SIG-M5 (cell line): ENCODE measurements at places on chromosomes 2 and 18.
A peak's percentile ranks its signal among the peaks of the same experiment; 100 is the strongest.

DNA sequence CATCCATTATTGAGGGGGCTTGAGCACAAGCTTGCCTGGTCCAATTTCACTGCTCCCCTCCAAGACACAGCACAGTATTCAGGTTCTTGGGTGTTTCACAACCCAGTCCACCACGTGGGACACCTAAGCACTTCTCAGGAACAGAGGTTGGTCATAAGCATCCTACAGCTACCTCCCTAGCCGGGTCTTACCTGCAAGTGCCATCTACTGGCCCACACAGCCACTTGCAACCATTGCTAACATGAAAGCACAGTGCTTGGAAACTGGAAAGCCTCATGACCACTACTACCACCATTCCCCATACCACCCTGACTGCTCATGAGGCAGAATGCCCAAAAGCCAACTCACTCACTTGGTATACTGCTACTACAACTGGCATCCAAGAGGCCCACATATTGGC is 105.7 kb upstream of the RPRM start:
- DNase-seq, result no peak

DNA sequence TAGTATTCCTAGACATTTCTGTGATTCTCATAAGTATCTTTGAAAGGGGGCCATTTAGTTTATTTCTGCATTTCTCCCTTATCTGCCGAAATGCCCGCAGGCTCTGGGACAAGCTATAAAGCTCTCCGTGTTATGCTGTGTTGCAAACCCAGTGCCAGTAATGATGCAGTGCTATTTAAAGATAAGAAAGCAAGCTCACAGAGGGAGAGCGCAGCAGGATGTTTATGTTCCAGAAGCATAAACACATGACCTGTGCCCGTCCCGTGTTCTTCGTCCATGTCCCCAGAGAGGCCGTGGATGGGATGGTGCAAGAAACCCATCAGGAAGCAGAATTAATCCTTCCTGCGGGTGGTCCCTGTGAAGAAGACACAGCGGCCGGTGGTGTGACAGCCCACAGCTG is 99.4 kb downstream of the NEDD4L start:
- DNase-seq, result no peak

DNA sequence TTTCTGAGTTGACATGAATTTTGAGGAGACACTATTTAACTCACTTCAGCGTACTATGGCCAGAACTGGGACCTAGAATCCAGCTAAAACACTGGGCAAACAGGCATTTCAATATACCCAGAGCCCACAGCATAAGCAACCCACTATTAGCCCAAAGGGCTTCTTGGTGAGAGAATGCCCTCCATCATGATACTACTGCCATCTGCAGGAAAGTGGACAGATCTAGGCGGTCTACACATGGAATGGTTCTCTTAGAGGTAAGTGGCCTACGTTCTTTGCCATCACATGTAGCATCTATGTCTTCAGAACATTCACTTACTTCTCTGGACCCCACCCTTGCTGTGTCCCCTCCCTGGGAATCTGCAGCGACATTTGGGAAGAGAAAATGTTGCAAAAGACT is 181.3 kb upstream of the LINC00305 start:
- DNase-seq, result no peak

GRCh38 chr2:85470850-85471800 is 52.6 kb downstream of the SH2D6 start:
- DNase-seq, result no peak

DNA sequence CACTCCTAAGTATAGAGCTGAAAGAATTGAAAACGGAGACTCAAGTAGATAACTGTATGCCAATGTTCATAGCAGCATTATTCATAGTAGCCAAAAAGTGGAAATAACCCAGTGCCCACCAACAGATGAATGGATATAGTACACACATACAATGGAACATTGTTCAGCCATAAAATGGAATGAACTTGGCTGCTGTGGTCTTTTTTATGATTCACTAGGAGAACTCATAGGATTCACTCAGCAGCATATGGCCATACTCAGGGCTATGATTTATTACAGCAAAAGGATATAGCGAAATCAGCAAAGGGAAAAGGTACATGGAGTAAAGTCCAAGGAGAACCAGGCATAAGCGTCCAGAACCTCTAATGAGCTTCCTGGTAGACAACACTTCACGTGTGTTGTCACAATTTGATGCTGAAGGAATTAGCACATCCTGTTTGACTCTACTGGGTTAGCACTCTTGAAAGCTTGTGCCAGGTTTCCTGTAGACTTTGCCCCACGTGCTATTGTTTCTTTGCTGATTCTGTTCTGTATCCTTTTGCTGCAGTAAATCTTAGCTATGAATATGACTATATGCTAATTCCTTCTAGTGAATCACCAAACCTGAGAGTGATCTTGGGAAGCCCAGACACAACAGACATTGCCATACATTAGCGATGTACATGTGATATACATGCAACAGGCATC is 15.7 kb downstream of the SPC25 start:
- DNase-seq, result no peak

- no peak for DNase-seq
Measured at GRCh38 chr2:10235099-10235908, 67.4 kb upstream of the HPCAL1 start.

DNA sequence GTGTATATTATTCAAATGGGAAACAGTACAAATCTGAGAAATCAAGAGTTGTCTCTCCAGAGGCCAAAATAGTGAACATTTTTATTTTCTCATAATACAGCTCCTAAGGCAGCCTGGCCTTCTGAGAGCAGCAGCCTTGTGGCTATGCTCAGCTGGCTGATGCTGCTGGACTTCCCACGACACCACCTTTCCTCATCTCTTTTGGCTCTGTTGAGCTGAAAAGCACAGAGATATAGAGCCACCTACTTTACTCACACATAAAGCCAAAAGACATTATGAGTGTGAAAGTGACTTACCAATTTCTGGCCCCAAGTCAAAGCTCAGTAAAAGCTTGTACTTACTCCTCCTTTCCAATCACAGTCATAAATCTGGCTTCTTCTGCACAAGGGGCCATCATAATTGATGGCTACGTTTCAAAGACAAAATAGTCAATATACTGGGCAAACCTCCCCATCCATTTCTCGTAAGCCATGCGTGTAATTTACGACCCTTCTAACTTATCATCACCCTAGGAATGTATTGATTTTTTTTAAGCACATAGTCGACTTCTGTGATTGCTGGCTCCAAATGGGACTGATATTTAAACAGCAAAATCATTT is 18.6 kb upstream of the REG3A start:
- DNase-seq, result no peak

DNA sequence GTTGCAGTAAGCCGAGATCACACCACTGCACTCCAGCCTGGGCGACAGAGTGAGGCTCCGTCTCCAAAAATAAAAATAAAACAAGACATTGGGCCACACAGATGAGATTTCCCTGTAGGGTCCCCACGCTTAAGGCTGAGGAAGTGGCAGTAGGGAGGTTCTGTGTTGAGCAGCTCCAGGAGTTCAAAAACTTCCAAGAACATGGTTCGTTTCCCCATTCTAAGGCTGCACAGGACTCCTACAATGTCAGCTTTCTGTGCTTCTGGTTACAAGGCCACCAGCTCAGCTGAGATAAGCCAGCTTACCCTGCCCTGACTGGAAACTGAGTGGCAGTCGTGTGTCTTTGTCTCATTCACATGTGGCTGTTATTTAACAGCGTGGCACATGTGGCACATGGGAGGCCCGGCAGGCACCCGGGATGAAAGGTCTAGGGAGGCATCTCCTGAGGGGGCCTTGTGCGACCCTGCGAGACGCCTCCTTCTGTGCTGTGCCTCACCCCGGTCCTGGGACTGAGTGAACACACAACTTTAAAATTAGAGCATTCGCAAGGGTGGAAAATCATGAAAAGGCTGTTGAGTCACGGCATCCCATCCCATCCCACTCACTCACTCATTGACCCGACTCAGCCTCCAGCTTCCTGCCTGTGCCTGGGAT is 7.7 kb downstream of the ITGB1BP1 start:
- DNase-seq, result no peak

GRCh38 chr2:66024391-66024790 is 410.5 kb upstream of the MEIS1 start:
- no peak for DNase-seq

DNA sequence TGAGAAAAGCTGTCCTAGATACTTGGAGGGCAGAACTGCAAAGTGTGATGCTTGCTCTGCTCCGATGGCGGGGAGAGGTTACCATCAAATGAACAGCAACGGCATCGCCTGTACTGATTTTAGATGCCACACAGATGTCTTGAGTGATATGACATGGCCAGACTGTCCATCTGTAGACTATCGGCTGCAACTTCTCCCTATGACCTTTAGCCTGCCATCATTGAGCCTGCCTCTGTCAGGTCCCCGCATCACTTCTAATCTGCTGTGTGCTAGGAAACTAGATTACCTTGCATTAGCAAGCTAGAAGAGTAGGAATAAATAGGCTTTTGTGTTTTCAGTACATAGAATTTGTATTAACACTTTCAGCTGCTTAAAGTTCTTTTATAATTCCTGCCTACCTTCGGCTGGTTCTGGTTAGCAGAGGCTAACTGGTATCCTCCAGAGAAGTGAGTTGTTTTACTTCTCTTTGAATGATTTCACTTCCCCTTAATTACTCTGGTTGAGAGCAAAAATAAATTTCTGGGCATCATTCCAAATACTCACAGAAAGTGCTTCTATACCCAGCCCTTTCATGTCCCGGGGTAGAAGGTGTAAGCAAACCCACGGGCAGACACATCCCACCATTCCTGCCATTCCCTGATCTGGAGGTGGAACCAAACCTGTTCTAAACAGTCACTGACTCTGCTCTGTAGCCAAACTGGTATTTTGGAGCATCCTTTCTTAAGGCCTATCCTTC is 24.0 kb downstream of the GAREM2 start:
- peak; percentile 8 for DNase-seq

- DNase-seq, result no peak
Measured at GRCh38 chr2:127220102-127220767, at the start of gene CYP27C1. TSS of gene CYP27C1 (minus strand) at chr2:127220299. CDS start at chr2:127220270, 29 bp downstream.

DNA sequence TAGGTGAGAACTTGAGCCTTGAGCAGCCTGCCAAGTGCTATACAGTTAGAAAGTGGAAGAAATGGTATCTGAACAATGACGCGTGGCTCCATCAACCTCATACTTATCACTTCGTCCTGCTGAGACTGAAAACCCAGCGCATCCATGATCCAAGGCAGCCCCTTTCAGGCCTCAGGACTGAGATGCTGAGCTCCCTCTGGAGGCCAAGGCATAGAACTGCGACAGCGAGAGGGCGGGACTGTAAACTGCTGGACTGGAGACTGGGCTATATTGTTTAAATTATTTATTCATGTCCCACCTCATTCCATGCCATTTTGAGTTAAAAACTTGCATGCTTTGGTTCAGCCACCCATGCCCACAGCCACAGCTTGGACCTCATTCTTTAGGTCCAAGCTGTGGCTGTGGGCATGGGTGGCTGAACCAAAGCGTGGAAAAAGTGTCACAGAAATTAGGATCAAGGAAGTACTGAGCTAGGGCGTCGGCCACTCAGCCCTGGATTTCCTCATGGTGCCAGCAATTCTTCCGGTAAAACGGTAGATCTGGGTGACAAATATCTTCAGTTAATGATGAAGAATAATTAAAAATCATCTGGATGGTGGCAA is 195.5 kb downstream of the L3MBTL4 start:
- DNase-seq, result no peak

DNA sequence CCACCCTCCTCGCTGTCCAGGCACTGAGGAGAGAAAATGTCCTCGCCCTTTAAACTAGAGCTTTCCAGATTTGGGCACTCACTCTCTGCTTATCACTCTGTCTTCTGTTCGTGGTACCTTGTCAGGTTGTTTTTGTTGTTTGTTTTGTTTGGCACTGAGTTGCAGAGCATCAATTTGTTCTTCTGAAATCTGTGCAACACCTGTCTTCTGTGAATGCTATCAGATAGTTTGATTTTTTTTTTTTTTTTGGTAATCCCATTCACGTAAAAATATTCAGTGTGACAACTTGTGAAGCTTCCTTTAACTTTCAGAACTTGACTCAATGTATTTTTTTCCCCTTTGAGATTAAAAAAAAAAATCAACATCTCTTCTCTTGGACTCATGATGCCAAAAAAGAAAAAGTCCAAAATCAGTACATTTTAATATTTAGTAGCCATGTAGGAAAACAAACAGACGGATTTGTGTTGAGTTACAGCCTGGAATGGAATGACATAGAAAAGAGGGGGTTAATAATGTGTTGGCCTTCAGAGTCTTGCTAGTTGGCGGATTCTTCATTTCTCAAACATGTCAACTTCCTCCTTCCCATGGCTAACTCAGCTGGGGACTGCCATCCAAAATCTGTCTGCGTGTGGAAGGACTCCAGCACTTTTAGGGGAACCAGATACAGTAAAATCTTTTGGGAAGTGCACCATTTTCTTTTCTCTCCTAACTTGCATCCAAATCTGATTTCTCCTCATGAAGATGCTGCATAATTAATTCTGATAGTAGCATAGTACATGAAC is 1.6 kb downstream of the TMEM178A start:
- no peak for DNase-seq

DNA sequence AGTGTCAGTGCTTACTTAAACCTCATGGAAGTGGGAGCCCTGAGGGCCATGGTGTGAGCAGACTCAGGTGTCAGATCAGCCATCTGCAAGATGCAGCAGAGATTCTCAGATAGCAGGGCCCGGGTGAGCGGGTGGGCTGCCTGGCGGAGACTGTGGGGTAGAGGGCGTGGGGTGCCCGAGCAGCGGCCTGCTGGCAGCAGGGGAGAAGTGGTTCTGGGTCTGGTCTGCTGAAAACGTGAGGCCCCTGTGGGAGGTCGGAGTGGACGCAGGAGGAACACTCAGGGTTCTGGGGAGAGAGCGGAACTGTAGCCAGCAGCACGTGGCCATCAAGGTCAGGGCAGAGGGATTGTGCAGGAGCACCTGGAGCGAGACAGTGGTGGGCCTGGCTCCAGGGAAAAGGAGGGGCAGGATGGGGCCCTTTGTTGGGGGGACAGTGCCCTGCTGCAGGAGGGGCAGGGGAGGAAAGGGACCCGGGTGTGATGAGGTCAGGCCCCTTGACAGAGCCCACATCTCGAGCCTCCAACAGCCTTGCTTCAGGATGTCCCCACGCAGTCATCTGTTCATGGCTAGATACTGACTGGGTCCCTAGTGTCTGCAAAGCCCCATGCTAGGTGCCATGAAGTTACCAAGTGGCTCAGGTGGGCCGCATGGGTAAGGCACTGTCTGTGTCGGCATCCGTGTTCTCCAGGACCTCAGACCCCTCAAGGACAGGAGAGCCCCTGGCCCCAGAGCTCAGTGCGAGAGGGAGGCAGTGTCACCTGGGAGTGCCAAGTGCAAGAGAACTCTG is 2.7 kb upstream of the ESPNL start:
- DNase-seq, result no peak

DNA sequence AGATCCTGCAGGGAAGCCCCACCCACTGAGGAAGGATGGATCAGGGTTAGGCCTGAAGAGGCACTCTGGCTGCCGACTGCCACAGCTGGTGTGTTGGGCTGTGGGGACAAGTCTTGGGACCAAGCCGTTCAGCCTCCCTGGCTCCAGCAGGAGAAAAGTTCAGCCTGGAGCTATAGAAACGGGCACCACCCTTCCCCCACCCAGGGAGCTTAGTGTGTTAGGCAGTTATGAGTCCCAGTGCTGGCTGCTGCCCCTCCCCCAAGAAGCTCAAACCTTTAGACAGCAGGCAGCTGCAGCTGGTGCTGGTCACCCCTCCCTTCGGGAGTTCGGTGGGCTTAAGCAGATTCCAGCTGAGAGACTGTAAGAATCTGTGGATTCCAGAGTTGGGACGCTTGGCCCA is 447.1 kb upstream of the HS6ST1 start:
- DNase-seq, result no peak

GRCh38 chr2:127357591-127357990 is 30.2 kb downstream of the MAP3K2 start:
- DNase-seq, result no peak

- peak; percentile 42 for DNase-seq
Measured at GRCh38 chr2:226059961-226060627, 660.6 kb downstream of the NYAP2 start.
